ENCODE measurements at places on chromosomes 5 and 9.
A peak's percentile ranks its signal among the peaks of the same experiment; 100 is the strongest.

DNA sequence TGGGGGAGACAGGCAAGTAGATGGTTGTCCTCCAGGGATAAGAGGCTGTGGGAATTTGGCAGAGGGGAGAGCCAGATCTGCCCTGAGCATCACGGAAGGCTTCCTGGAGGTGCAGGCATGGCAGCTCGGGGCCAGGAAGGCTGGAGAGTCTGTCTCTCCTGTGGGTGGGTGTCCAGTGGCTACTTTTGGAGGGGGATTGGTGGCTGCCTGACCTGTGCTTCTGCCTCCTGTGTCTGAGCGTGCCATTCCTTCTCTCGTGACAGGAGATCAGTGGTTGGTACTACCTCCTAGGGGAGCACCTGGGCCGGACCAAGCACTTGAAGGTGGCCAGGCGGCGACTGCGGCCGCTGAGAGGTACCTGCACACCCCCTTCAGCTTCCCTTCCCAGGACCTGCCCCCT is 33.5 kb downstream of the RGS3 start:
- DNase-seq: no peak

DNA sequence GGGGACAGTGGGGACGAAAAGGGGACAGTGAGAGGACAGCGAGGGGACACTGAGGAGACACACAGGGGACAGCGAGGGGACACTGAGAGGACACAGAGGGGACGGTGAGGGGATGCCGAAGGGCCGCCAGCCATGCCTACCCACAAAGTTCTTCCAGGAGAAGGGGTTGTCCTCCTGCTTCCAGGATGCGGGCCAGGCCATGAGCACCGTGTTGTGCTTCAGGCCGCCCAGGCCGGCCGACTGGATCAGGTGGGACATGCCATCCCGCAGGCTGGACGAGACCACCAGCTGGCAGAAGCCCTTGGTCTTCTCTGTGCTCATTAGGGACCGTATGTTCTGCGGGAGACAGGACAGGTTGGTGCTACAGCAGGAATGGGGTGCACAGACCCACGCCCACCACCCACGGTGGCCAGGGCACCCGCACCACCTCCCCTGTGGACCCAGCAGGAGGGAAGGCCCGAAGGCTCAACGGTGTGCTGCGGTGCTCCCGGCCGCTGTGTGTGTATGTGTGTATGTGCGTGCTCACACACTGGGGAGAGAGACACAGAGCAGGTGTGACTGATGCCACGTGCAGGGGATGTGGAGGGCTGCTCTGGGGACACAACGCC is 46.6 kb downstream of the SLC12A7 start:
- no peak for DNase-seq

DNA sequence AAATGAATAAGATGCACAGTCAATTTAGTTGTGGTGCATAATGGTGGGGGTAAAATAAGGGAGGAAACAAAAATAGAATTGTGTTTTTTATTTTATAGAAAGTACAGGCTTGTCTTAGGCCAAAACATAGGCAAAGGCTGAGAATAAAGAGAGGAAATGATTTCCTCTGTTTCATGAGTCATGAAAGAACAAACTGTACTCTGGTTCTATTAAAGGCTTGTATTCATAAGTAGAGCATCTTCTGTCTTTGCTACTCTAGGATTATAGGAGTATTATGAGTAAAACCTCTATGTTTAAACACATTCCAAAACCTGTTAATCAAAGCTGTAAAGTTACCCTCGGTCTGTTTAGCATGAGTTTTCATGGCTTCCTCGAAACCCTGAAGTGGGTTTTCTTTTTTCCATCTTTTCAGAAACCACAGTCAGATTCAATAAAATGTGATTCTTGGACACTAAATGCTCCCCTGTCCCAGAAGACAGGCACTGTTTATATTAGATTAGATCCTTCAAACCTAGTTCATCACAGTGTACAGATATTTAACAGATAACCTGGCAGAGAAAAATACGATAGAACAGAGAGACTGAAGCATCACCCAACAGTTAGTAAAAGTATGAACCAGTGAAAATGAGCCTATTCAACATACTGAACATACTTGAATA is 473.9 kb upstream of the CYLC2 start:
- DNase-seq: no peak

- DNase-seq: no peak
Observed at GRCh38 chr5:156956321-156956720, 6.7 kb downstream of the TIMD4 start.

GRCh38 chr5:172839669-172840431 is 5.8 kb downstream of the ERGIC1 start:
- no peak for DNase-seq

DNA sequence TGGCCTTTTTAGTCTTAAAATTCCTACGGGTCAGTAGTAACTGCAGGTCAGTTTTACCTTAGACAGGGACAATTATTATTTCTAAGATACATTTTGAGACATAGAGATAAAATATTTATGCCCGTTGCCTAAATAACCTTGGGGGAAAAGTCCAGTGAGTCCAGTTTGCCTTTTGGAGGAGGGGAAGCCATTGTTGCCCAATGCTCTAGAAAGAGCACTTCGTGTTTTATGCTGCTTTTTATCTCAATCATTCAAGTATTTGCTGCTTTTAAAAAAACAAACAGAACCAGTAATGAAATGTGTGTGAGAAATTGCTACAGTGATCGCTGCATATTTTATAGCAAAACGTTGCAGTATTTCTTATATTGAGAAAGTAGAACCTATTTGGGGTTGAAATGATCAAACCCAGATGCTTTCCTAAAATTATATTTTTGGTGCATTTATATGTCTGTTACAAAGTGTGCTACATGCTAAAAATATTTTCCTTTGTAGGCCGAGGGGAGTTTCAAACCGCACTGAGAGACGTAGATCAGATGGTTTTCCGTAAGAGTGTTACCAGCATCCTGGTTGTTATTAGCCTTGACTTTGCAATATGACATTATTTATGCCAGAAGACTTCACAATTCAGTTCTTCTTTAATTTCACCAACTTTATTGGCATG is 266.8 kb downstream of the AOPEP start:
- DNase-seq: no peak

DNA sequence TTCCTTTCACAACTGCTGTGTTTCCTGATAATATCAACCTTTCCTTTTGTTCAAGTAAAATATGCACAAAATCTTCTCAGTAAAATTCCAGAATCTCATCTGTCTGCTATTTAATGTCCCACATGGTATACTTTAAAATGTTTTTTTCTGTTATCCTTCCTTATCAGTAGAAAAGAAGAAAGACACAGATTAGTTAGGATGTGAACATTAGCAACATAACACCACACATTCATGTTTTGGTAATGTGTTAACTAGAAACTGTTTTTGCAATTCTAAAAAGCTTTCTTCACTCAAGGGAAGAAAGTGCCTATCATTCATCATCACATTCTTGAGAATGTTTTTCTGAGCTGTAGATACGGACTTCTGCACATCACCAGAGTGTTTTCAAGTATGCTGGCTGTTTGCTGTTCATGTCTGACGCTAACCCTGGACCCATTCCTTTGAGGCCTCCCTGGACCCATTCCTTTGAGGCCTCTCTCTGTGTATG is 10.5 kb upstream of the ARSB start:
- DNase-seq: no peak

- no peak for DNase-seq
Observed at GRCh38 chr9:21556581-21557427, 74.7 kb upstream of the IFNE start.

DNA sequence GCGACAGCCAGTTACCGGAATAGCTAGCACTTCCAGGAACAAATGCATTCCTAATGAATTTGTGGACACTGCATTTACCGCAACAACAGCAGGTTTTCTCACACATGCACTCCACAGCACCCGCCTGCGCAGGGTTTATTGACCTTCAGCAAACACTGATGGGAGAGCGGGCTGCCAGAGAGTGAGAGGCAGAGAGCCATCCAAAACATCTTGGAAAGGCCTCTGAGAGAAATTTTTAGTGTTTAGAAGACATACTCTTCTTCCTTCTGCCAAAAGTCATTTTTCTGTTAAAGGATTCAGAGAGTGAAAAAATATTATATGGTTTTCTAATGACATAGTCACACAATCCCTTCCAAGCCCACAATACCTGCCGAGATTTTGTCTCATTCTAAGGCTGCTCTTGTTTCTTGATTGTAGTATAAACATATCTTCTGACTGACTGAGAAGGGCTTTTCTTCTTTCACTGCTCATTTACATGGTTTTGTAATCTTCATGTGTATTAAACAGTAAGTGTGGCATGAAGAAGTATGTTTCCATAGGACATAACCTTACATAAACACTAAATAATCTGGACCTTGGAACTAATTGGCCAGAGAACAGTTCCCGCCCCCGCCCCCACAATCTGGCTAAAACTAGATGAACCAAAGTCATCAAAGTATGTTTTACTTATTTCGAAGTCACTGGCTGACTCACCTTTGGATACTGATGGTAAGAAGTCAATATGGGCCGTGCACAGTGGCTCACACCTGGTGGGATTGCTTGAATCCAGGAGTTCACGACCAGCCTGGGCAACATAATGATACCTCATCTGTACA is 432.5 kb upstream of the MEF2C start:
- DNase-seq: peak; percentile 5

GRCh38 chr5:177169271-177169670 is 35.7 kb downstream of the NSD1 start:
- no peak for DNase-seq

DNA sequence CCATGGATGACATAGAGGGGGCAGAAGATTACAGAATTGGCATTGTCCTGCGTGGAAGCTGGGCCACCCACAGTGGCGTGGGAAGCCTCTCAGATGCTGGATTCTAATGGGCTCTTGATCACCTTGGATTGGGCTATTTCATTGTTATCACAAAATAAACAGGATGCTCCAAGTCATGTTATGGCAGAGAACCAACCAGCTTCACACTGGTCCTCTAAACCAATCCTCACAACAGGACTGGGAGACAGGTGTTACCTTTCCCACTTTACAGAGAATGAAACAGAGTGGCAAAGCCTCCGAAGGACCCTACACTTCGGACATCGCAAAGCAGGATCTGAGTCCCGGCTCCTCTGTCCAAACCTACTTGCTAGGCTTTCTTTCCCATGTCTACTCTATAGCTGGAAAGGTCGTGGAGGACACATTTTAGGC is 455 bp upstream of the SMIM3 start:
- no peak for DNase-seq

DNA sequence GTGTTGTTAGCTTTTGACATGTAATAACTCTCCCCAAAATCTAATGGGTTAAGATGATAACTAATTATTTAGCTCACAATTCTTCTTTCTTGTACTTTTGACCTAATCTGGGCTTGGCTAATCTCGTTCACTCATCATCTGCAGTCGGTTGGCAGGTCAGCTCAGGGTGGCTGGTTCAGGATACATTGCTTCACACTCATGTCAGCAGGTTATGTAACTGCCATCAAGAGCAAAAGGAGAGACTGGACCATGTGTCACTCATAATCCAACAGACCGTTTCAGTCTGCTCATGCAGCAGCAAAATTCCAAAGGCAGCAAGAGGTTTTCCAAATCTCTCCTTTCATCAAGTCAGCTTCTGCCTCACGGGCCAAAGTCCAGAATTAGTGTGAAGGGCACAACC is 998.4 kb upstream of the CTNND2 start:
- DNase-seq: no peak

GRCh38 chr9:37025071-37025822 is 8.8 kb downstream of the PAX5 start:
- no peak for DNase-seq

DNA sequence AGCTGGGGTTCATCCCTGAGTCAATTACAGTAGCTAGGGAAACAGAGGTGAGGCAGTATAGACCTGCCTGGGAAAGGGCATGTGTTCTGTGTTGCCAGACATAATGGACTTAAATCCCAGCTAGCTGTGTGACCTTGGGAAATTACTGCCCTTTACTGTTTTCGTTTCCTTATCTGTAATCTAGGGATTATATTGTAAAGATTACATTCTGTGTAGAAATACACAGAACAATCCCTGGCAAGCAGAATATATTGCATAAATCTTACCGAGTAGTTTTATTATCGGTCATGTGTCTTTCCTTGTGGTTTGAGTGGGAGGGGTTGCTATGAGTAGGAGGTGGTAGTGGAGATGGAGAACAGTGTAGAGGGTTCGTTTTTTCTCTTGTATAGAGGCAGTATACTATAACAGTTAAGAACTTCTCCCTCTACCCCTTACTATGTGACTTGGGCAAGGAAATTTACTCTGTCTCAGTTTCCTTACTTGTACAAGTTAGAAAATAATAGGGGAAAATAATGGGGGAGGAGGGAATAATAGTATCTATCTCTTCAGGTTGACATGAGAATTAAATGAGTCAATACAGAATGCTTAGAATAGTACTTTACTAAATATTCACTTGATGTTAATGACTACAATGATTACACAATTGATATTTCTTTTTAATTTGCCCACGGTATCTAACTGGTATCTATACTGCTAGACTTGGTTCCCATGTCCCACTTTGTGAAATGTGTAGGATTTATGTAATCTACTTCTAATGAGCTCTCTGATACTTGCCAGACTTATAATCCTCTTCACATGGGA is 7.1 kb upstream of the DMXL1 start:
- DNase-seq: no peak

DNA sequence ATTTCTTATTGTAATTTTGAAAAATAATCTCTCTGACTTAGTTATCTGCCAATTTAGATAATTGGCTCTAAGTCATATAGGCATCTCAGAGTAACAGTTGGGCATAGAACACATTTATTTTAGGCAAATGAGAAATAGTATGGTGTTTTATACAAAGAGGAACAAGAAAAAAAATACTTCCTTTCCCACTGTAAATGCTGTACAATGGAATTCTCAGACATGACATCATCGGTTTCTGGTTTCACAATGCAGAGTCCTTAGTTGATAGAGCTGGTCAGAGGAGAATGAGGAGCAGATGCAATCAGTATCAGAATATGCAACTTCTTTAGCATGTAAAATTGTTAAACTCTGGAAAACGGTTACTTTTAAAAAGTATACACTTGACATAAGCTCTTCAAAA is 49.4 kb downstream of the PLK2 start:
- peak; percentile 46 for DNase-seq

DNA sequence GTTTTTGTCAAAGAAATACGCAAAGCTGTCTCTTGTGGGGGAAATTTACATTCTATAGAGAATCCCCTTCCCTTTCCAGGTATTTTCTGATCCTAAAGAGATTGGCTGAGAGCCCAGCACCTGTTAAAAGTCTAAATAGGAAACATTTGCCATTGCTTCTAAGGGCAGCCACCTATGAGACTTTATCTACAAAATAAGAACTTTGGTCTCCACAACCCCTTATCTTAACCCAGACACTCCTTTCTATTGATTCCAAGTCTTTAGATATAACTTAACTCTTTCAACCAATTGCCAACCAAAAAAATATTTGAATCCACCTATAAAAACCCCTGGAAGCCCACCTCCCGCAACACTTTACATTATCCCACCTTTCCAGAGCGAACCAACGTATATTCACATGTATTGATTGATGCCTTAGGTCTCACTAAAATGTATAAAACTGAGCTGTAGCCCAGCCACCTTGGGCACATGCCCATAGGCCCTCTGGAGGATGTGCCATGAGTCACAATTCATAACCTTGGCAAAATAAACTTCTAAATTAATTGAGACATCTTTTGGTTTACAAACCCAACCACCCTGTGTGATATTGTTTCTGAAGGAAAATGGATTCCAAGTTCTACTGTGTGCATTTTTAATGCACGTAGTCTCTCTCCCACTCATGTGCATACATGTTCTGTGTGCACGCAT is 211.4 kb downstream of the GAS1 start:
- no peak for DNase-seq

GRCh38 chr5:132260714-132261551 is 3.4 kb downstream of the PDLIM4 start:
- DNase-seq: no peak
